ENCODE measurements at places on chromosomes 4 and X.
A peak's percentile ranks its signal among the peaks of the same experiment; 100 is the strongest.

GRCh38 chrX:44698357-44698756 is 145.5 kb upstream of the DUSP21 start:
- no peak for DNase-seq

DNA sequence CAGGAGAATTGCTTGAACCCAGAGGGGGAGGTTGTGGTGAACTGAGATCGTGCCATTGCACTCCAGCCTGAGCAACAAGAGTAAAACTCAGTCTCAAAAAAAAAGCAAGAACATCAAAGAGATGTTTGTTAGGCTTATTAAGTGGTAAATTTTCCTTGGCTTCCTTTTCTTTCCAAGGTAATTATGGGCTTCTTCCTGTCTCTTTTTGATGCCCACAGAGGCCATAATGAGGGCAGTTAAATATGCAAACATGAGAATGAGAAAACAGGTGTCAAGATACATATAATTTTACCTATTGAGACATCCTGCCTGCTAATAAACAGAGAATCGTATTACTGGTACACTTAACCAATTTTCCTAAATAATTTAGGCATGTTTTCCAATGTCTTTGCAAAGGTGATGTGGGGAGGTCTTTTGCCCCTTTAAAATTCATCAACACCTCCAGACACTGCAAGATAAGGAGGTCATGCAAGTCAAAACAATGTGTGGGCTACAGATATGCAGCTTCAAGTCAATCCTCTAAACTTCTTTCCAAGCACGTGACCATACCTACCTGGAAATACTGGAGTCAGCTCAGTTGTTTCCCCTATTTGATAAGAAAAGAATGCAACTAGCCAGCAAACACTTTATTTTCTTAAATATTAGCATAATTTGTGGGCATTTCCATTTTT is 2.7 kb downstream of the SLC39A8 start:
- no peak for DNase-seq

GRCh38 chrX:44474410-44474809 is 68.2 kb downstream of the FUNDC1 start:
- no peak for DNase-seq

DNA sequence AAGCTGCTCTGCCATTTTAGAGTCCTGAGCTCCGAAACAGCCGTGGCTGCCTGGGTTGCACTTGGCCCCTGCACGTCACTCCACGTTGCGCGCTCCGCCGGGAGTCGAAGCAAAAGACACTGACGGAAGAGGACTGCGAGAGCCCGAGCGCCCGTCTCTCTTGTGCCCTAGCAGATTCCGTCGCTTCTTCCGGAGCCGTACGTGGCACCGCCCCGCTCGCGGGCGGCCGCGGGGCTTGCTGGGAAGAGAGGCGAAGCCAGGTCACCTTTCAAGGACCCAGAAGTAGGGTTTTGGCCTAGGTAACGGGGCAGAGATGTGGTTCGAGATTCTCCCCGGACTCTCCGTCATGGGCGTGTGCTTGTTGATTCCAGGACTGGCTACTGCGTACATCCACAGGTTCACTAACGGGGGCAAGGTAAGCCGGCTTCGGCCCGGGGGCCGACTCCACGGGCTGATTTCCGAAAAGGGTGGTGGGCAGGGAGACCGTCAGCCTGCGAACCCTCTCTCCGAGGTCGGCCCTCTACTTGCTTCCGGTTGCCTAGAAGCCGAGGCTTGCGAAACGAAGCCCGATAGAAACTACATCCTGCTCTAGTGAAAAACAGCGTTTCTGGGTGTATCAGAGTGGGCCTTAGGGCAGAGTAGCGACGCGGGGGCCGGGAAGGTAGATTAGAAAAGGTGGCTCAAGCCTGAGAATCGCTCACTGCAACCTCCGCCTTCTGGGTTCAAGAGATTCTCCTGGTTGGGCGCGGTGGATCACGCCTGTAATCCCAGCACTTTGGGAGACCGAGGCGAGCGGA is at the start of the genes NDUFA1 and RNF113A:
NDUFA1 (plus strand) TSS at position 234 of the 797 bp plus-strand sequence; CDS start at position 314, 80 bp downstream.
RNF113A (minus strand) TSS at position 135 of the 797 bp plus-strand sequence; CDS start at position 15, 120 bp downstream.
- DNase-seq, result peak; percentile 22

DNA sequence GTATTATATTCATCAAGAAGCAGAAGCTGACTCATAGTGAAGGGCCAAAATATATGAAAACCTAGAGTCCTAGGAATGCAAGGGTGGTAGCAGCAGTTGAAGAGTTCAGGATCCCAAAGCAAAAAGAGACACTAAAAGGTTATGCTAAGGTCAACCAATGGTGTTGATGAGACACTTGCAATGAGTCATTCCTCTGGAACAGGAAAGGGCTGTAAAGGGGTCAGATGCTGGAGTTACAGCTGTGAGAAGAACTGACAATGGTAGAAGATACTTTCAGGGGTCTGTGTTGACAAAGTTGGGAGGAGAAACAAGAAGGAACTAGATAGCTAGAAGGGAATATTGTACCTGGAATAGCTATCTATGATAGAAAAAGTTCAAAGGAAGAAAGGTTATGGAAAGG is 47.5 kb downstream of the ZGRF1 start:
- DNase-seq, result no peak

GRCh38 chrX:48520976-48521352 is 644 bp upstream of the EBP start:
- no peak for DNase-seq

DNA sequence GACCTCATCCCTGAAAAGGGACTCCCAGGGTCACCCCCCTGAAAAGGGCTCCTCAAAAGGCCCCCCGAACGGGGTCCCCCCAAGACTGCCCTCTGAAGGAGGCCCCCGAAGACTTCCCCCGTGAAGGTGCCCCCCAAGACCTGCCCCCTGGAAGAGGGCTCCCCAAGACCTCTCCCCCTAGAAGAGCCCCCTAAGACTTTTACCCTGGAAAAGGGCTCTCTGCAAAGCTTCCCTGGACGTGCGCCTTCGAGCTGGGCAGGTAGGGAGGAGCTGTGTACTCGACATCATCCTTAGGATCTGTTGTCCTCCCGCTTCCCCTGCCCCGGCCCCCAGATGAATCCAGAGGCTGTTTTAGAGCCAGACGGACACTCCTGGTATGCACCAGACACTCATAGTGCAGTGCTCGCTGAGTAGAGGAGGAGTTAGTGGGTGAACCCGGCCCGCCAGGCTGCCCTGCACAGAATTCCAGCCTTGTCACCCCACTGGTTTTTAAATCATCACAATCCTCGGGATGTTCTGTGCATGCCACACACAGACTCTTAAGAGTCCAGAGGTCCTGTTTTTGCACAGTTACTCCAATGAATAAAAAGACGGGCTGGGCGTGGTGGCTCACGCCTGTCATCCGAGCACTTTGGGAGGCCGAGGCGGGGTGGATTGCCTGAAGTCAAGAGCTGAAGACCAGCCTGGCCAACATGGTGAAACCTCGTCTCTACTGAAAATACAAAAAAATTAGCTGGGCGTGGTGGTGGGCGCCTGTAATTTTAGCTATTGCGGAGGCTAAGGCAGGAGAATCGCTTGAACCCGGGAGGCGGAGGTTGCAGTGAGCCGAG is 5.7 kb upstream of the SLC25A6 start:
- no peak for DNase-seq

DNA sequence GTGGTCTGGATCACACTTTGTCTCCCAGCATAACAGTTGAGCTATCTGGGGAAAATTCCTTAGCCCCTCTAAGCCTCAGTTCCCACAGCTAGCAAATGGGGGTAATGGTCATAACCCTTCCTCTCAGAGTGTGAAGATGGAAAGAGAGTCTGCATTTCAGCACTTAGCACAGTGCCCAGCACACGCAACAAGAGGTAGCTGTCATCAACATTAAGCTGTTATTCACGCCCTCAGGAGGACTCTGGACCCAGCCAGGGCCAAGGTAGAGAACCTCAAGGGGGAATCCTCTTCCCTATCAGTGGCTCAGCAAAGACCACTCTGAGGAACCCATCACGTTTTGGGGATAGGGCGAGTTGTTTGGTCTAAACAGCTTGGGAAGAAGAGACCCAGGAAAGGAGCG is 258.6 kb downstream of the FBXW7 start:
- no peak for DNase-seq

- no peak for DNase-seq
Measured at GRCh38 chrX:140434347-140434746, 70.5 kb downstream of the SOX3 start.

DNA sequence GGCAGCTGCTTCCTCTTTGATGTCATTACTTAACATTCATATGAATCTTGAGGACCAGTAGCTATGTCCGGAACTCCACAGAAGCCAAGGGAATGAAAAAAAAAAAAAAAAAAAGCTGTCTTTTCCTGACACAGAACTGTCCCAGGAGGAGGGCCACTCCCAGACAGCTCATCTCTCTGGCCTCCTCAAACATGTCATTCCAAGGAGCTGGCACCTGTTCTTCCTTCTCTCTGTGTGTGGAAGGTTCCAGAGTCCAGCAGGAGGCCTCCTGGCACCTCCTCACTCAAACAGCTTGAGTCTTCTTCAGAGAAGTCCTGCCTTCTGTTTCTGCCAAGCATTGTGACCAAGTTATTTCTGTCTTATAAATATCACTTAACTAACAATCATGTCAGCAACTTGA is 458.5 kb downstream of the AFF2 start:
- no peak for DNase-seq

DNA sequence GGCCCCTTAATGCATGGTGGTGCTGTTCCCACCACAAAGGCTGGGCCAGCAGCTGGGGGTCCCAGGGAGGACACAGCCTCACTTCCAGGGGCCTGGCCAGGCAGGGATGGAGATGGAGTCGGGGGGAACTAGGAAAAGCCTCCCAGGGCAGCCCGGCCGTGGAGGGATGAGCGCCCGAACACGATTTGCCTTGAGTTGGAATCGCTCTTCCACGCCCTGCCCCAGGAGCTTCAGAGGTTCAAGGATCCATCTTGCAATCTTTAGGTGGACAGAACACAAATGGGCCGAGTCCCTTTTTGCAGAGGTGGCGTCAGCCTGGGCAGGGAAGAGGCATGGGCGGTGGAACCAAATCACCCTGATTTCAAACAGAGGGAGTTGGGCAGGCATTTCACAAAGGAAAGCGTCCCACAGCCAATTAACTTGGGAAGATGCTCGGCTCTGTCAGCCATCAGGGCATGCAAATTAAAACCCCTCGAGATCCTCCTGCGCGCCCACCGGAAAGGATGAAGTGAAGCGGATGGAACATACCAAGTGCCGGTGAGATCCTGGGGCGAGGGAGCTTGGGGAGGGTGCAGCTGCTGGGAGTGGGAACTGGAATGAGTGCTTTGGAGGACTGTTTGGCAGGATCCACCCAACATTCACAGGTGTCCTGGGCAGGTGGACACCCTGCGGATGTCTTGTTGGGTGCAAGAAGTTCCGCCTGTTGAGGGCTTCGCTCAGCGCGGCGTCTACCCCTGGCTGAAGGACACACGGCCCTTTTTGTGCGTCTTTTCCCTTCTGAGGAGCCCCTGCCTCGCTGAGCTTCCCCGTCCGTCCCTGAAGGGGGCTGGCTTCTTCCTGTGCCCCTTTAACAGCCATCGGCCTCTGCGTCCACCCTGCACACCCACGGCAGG is 75.7 kb downstream of the HTRA3 start:
- DNase-seq, result no peak

- DNase-seq, result no peak
Measured at GRCh38 chr4:7127576-7127975, 59.7 kb upstream of the GRPEL1 start.

DNA sequence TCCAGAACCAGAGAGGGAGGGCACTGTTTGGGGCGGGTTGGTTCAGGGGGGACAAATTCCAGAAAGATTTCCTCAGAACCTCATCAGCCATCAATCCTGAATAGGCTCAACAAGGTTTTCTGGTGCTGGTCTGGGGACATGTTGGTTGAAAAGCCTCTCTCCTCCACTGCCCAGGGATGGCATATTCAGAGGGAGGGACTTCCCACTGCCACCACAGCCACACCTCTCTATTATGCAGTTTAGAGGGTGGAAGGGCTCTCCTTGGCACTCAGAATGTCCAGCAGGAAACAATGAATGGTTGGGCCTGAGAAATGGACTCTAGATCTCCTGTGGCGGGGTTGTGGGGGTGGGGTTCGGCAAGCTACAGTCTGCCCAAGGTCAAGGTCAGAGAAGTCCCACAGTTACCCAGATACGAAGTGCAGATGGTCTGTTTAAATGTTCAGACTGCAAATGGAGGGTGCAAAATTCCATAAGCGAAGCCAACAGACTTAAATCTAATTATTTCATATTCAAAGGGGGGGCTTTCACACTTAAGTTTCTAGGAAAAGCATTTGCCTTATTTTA is 70.7 kb downstream of the LEF1 start:
- DNase-seq, result no peak

- DNase-seq, result no peak
Measured at GRCh38 chr4:7212101-7212674, 19.9 kb downstream of the SORCS2 start.

DNA sequence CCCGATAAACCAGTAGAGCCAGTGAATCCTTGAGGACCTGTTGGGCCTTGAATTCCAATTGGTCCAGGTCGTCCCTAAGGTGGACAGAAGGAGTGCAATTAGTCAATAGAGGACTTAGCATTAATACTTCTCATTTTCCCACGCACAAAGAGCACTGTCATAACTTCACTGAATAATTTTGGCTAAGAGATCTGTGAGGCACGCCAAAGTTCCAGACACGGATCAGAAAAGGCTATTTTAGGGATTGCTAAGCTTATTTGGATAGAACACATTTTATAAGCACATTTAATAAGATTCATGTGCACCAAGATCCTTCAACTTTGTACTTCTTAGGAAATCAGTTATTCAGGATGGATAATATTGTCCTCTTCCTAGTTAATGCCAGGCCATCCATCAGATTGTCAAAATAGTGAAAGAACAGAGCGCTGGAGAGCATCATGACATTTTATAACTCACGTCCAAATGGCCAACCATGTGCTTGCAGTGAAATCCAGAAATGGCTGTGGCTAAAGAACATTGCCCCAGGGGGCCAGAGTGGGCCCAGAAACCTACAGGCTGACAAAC is 129.8 kb downstream of the ATG4A start:
- DNase-seq, result no peak

DNA sequence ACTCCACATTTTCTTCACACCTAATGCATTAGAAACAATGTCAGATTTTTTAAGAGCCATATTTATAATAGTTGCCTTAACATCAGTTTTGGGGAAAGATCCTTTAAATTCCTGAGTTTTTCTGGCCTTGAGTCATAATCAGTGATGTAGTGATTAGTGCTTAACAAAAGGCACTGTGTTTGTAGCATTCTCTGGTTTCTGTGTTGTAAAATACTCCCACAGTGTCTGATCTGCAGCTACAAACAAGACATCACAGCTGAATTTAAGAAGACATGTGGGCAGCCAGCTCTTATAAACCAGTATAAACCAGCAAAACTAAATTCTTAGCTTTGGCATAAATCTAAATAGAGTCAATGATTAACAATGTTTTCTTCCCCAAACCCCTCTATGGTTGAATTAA is 233.8 kb downstream of the FSTL5 start:
- DNase-seq, result no peak

DNA sequence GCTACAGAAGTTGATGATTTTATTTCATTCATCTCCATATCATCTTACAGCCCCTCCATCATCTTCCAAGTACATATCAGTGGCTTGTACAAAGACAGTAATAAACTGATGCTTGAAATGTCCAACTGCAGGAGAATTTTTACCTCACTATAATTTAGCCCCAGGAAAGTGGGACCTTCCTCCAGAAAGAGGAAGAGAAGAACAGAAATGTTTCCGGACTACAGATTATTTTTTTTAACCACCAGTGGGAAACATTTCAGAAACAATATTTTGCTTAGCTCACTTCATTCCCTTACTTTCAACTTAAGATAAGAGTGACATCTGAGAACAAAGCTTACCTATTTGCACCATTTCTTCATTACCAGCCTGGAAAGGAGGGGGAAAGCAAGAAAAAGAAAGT is 2.0 kb downstream of the ADAMTS3 start:
- DNase-seq, result no peak

- DNase-seq, result no peak
Measured at GRCh38 chrX:71082124-71082647, 13.5 kb upstream of the FOXO4 start.

GRCh38 chrX:63961964-63962363 is 176.9 kb upstream of the ARHGEF9 start:
- no peak for DNase-seq

Data from kidney glomerular epithelial cell (primary cell).